ENCODE measurements at places on chromosomes 7 and 10. TPM values are rescaled to one million over a fixed set of nuclear protein-coding genes. Genes with fewer than 3 reads are reported as not detected.

- H3K36me3 ChIP-seq: no peaks in the 10 kb centered on the region
- H3K4me3 ChIP-seq: no peak overlapping the region
- no peak for DNase-seq
- H3K4me1 ChIP-seq: no peaks in the 10 kb centered on the region
These were observed 838.3 kb downstream of the GRID1 start for GRCh38 chr10:85528318-85528652.

DNA sequence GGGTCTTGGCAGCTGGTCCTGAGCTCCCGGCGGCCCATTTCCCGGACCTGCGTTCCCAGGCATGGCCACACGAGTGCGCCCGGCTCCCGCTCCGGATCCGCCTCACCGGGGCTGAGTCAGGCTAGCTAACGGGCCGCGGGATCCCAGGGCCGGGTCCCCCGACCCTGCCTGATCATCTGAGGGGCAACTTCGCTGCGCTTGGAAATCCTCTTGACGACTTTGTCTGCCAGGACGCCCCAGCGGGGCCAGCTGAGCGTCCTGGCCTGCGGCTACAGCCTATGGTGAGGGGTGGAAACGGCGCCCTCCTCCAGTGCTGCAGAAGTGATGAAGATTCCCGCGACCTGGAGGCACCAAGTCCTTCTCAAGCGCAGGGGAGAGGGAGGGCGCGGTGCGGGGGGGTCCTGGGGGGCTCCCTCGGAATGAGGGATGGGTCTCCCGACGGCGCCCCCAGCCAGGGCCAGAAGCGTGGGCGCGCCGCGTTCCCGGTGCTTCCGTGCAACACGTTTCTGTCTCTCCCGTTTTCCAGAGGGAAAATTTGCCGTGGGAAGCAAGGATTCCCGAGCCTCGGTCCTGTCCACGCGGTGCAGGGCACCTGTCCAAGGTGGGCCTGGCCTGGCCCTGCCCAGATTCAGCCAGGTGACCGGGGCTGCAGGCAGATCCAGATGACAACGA lies 212.4 kb downstream of the CCSER2 start:
- H3K4me3 ChIP-seq: peak overlapping the region; percentile 40
- peak; percentile 79 for DNase-seq
- no peaks in the 10 kb centered on the region for H3K27me3 ChIP-seq
- peaks cover 6% of the 10 kb centered on the region for H3K4me1 ChIP-seq
- no peak overlapping the region for H3K27ac ChIP-seq

DNA sequence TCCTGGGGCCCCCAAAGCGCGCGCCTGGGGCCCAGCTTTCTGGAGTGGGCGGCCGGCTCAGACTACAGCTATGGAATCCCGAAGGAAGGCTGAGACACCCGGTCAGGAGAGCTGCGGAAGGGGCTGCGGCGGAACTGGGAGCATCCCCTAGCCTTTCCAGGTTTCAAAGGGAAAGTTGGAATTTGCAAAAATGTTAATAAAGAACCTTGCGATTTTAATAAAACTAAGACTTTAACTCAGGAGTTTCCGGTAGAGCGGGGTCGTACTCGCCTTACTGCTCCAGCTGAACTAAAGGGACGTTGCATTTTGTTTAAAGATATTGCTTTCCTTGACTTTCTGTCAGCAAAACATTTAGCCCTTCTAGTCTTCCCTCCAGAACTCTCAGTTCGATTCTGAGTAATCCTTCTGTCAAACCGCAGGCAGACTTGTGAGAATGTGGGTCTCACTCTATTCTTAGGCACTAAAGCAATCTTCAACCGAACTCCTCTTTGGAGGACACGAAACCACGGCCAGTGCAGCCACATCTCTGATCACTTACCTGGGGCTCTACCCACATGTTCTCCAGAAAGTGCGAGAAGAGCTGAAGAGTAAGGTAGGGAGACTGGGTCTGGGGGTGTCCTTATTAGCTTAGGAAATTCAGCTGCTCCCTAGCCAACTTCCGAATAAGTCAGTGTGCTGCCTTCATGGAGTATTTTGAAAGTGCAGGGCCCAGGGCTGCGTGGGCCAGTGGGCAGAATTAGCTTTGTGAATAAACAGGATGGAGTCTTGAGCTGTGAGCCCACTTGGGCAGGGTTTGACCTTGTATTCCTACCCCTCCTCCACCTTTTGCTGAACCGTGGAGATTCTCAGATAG lies 1.9 kb downstream of the CYP26A1 start:
- no peak overlapping the region for H3K27ac ChIP-seq
- no peaks in the 10 kb centered on the region for H3K36me3 ChIP-seq
- DNase-seq: no peak
- H3K4me1 ChIP-seq: peaks cover 28% of the 10 kb centered on the region
- H3K27me3 ChIP-seq: peaks cover 15% of the 10 kb centered on the region

GRCh38 chr7:45450571-45451204 lies 123.5 kb upstream of the ADCY1 start:
- no peak overlapping the region for H3K4me3 ChIP-seq
- H3K27me3 ChIP-seq: no peaks in the 10 kb centered on the region
- no peaks in the 10 kb centered on the region for H3K36me3 ChIP-seq
- no peak overlapping the region for H3K27ac ChIP-seq
- H3K4me1 ChIP-seq: no peaks in the 10 kb centered on the region
- no peak for DNase-seq

- H3K27ac ChIP-seq: peak overlapping the region; percentile 92
- peaks cover 17% of the 10 kb centered on the region for H3K4me1 ChIP-seq
- peak overlapping the region; percentile 83 for H3K4me3 ChIP-seq
- no peak for DNase-seq
- no peaks in the 10 kb centered on the region for H3K27me3 ChIP-seq
- H3K36me3 ChIP-seq: peaks cover 25% of the 10 kb centered on the region
These were observed 520 bp downstream of the FAM20C start for GRCh38 chr7:192701-193480.

GRCh38 chr10:70337201-70337651 lies 45.2 kb downstream of the LRRC20 start:
- H3K27me3 ChIP-seq: no peaks in the 10 kb centered on the region
- no peak overlapping the region for H3K4me3 ChIP-seq
- peaks cover 2% of the 10 kb centered on the region for H3K36me3 ChIP-seq
- no peak for DNase-seq
- H3K27ac ChIP-seq: no peak overlapping the region
- H3K4me1 ChIP-seq: peaks cover 3% of the 10 kb centered on the region

DNA sequence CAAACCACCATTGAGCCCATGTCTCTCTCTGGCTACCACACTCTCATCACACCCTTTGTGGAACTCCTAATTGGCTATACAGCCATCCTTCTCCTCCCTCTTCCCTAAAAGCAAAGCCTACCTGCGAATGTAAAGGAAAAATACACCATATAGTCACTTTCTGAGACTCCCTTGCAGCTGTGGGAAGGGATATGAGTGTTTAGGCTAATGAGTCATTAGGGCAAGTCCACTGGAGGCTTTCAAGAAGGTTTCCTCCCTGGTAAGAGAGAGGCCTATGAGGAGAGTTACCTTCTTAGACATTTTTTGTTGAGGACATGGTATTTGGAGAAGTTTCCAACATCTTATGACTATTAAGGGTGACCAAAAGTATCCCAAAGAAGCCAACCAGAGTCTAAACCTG lies 4.1 kb upstream of the TMEM243 start:
- H3K27me3 ChIP-seq: no peaks in the 10 kb centered on the region
- H3K4me1 ChIP-seq: peaks cover 3% of the 10 kb centered on the region
- H3K4me3 ChIP-seq: no peak overlapping the region
- no peak overlapping the region for H3K27ac ChIP-seq

DNA sequence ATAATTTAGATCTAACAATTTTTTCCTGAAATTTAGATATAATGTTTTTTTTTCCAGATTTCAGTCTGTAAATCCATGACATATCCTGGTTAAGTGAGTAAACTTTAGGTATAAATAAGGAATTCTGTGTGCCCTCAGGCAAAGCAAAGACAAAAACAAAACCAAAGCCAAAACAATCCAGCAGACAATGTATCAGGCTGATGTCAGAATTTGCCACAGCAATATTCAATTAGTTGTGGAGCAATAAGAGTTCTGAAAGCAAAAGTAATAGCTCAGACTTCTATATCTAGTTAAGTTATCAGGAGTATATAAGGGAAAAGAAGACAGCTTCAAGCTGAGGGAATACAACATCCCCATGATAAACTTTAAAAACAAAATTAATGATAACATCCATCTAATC lies 82.0 kb downstream of the MKX start:
- H3K4me1 ChIP-seq: no peaks in the 10 kb centered on the region
- no peaks in the 10 kb centered on the region for H3K36me3 ChIP-seq
- no peaks in the 10 kb centered on the region for H3K27me3 ChIP-seq

DNA sequence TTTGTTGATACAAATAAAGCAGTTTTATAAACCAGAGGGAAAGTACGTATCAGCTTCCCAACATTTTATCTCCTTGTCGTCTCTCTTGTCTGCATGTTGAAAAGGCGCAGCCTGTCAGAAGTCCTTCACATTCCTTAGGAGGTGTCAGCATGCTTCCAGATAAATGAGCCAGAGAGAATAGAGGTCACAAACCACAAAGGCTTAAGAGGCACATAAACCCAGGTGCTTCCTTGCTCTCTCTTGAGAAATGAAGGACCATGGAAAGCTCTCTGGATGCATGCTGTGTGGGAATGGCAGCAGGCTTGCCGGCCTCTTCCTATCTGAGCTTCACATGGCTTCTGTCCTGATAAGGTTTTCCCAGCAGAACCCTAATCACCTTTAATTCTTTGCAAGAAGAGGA lies 448.5 kb downstream of the XPNPEP1 start:
- H3K4me1 ChIP-seq: no peaks in the 10 kb centered on the region
- H3K27me3 ChIP-seq: no peaks in the 10 kb centered on the region
- no peak overlapping the region for H3K4me3 ChIP-seq
- no peaks in the 10 kb centered on the region for H3K36me3 ChIP-seq
- DNase-seq: no peak

The KIAA1217 gene
- total RNA-seq: 13.0 TPM

The AKR1C1 gene
- 18.4 TPM for total RNA-seq

The SPAM1 gene
- not detected for total RNA-seq

The GDF10 gene
- 1.2 TPM for total RNA-seq

The RBM28 gene
- total RNA-seq: 23.8 TPM

The NACAD gene
- total RNA-seq: 7.1 TPM

The ACHE gene
- 7.8 TPM for total RNA-seq

The HYAL4 gene
- not detected for total RNA-seq

The PAX4 gene
- not detected for total RNA-seq

The PDE1C gene
- 1.4 TPM for total RNA-seq

The BAMBI gene
- total RNA-seq: 16.3 TPM

The CACNB2 gene
- total RNA-seq: 0.96 TPM
